ENCODE measurements at places on chromosomes 2 and 18. TPM values are rescaled to one million over a fixed set of nuclear protein-coding genes. Genes with fewer than 3 reads are reported as not detected.
A peak's percentile ranks its signal among the peaks of the same experiment; 100 is the strongest.

- no peak for DNase-seq
Observed at GRCh38 chr2:240255165-240255491, 114.7 kb upstream of the OTOS start.

The CTAGE1 gene
- polyA plus RNA-seq: not detected

GRCh38 chr2:190791976-190792575 is 88.5 kb upstream of the GLS start:
- DNase-seq: no peak

DNA sequence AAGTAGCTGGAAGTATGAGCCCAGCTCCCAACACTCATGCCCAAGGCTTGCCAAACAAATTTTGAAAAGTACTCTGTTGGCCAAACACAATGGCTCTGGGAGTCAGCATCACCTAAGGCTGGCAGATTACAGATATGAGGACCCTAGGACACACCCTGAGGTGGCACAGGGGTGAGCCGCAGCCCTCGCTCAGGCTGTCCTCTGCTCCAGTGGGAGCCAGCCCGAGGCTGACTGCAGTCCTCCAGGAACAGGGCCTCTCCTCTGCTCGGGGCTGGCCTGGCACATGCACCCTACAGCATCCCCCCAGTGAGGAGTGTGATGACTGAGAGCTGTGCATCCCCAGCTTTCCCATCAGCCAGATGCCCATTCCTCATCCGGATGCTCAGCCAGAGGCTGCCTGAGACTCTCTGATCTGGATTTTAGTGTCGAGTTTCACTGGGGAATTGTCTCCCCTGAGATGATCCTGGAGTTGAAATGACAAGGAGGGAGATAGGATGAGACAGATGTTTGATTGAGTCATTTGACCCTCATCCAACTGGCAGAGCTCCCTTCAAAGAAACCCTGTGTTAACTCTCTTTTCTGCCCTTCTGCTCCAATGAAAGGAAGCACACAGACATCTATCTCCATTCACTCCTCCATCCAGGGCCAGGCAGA is 269.3 kb upstream of the NCKAP5 start:
- DNase-seq: no peak

DNA sequence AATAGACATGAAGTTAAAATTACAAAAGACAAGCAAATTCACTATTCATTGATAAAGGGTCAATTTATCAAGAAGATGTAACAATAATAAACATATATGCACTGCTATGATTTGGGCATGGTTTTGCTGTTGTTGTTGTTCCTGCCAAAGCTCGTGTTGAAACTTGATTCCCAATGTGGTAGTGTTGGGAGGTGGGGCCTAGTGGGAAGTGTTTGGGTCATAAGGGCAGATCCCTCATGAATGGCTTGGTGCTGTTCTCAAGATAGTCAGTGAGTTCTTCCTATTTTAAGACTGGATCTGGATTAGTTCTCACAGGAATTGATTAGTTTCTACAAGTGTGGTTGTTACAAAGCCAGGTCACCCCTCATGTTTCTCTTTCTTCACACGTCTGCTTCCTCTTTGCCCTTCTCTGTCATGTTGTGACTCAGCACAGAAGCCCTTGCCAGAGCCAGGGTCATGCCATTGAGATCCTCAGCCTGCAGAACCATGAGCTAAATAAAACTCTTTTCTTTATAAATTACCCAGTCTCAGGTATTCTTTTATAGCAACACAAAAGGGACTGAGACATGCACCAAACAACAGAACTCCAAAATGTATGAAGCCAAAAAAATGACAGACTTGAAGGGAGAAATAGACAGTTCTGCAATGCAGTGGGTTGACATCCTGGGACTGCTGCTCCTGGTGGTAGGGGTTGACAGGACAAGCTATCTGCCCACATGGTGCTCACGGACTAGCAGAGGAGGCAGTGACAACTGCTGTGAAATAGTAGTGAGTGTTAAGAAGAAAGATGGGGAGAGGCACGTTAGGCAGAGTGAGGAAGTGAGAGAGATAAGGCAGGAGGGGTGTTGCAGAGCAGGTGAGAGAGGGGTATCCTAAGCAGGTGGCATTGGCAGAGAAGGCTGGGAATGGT is 18.6 kb upstream of the SKA1 start:
- DNase-seq: peak; percentile 63

The ST6GAL2 gene
- not detected for polyA plus RNA-seq

- DNase-seq: no peak
Observed at GRCh38 chr2:143175438-143175837, 46.2 kb downstream of the ARHGAP15 start.

- no peak for DNase-seq
Observed at GRCh38 chr2:164757934-164758695, 83.5 kb downstream of the COBLL1 start.

DNA sequence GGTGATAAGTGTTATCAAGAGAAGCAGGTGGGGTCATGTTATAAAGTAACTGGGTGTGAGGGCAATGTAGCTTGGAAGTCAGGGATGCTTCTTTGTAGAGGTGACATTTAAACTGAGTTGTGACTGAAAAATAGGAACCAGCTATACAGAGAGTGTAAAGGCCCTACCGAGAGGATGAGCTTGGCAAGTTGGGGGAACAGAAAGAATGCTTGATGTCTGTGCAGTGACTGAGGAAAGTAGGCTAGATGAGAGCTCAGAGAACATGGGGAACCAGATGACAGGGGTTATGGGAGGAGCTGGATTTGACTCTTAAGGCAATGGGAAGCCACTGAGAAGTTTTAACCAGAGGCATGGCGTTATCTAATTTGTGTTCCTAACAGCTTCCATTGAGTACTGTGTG is 115.3 kb downstream of the DOCK10 start:
- DNase-seq: peak; percentile 39

DNA sequence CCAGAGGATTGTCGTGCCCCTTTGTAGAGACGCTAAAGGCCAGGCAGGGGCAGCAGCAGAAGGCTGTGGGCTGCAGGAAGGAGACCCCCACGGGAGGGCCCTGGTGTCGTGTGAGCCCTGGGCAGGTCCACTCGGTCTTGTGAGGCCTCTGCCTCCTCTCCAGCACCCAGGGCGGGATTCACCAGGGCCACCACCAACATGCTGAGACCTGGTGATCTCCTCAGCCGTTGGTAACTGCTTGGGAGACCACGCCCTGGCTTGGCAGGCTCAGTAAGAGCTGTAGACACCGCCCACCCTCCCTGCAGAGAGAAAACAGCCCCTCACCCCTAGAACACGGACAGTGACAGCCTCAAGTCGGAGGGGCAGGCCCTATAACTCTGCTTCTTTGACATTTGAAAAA is 21.1 kb downstream of the MBP start:
- no peak for DNase-seq

DNA sequence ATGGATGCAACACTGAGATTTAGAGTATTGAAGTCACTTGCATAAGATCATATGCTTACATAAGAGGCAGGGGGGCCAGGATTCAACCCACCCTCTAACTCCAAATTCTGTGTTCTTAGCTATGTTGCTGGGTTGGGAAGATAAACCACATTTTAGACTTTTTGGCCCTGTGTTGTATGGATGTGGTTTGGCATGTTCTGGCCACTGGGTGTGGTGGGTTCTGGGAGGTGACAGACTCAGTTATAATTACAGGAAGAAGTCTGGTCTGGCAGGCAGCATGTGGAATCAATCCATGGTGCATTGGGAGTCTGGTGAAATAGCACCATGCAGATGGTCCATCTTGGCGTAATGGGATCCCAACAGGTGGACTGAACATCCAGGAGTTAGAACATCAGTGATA is 138.9 kb downstream of the LTBP1 start:
- DNase-seq: no peak

The RGPD6 gene
- polyA plus RNA-seq: 5.1 TPM

GRCh38 chr18:11392292-11392691 is 217.1 kb upstream of the SLC35G4 start:
- DNase-seq: no peak

The TGFA gene
- 0.04 TPM for polyA plus RNA-seq

The CREG2 gene
- 0.07 TPM for polyA plus RNA-seq

GRCh38 chr2:136767030-136767429 is 1.7 kb downstream of the THSD7B start:
- DNase-seq: no peak

DNA sequence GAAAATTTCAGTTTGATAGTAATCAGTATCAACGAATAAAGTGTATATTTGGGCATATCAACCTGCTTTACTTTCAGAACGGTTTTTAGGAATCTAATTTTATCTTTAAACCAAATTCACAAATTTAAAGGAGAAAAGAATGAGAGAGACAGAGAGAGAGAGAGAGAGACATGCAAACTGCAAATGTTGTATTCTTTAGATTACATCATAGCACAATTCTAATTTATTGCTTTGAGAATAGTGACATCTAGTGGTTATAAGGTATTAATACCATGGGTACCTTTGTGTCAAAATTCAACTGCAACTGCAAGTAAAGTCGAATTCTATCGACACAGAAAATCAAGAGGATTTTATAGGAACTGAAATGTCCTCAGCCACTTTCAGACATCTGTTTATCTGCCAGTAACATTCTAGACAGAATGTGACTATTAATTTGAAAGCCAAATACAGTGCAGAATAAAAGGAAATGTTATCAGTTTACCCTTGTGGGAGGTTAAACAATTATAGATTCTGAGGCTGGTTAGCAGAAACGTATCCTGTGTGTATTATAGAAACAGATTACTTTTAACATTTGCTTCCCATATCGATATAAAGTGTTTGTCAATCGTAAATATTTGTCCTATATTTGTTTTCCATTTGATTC is 529.8 kb upstream of the VRK2 start:
- peak; percentile 41 for DNase-seq

The RBM44 gene
- 0.76 TPM for polyA plus RNA-seq

- DNase-seq: no peak
Observed at GRCh38 chr2:12428786-12429185, 287.9 kb upstream of the TRIB2 start.

DNA sequence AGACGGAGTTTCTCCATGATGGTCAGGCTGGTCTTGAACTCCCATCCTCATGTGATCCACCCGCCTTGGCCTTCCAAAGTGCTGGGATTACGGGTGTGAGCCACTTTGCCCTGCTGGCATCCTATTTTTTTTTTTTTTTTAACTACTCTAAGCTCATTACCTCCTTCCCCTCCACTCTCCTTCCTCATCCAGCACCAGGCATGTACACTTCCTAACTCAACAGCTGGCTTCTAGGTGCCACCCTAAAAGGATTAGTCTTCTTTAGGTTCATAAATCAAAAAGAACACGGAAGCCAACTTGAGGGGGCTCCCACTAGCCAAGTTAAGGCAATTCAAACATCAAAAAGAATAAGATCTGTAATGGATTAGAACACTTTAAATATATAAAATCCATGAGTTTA is 70.6 kb upstream of the TEX51 start:
- DNase-seq: no peak

DNA sequence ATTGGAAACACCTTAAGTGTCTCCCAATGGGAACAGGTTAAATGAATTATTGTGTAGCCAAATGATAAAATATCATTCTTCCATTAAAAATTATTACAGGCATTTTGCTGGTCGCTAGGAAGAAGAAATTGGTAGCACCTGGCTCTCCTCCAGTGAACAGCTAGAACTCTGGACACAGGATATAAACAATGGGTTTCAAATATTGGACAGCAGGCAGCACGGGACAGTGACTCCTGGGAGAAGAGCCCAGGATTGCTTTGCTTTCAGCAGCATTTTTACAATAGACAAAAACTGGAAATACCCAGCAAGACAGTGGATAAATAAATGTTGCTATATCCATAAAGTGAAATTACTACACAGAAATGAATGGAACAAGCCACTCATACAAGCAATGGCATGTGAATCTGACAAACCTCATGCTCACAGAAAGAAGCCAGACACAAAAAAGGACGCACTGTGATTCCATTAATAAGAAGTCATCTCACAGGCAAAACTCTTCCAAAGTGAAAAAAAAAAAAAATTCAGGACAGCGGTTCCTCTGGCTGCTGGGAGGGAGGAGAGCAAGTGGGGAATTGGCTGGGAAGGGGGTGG is 50.5 kb downstream of the LAMA1 start:
- no peak for DNase-seq

The EHBP1 gene
- 14.4 TPM for polyA plus RNA-seq

The ITGB6 gene
- not detected for polyA plus RNA-seq

DNA sequence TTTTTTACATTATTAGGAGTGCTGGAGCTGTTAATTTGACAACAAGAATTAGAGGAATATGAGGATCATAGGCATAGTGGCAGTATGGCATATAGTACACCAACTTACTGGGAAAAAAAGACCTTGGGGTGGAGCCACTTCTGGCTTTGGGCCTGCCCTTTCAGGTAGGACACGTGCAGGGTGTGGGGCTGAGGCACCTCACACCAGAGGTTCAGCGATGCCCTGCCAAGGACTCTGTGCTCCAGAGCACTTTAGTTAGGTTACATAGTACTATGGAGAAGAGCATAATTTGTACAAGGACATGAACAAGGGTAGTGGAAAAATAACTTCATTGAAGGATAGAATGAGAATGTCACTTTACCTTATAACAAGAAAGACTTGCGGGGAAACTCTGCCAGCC is 77.1 kb upstream of the CD302 start:
- no peak for DNase-seq

GRCh38 chr2:41878056-41878455 is 169.8 kb upstream of the PKDCC start:
- DNase-seq: no peak

GRCh38 chr2:58497168-58497567 is 256.0 kb upstream of the FANCL start:
- no peak for DNase-seq

DNA sequence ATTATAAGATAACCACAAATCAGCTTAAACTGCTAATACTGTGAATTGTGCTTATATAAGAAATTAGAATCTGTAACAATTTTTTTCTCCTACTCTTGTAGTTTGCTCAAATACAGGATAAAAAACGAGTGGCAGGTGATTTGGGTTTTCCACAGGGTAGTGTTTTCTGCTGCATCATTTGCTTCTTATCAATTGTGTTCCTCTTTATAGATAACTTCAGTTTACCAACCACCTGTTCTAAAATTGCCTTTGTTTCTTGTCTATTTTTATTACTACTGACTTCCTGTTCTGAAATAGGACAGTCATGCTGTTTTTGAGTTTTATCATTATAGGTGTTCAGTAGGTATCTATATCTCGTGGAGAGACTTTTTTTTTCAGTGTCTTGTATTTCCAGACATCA is 56.9 kb downstream of the MFSD6 start:
- no peak for DNase-seq

DNA sequence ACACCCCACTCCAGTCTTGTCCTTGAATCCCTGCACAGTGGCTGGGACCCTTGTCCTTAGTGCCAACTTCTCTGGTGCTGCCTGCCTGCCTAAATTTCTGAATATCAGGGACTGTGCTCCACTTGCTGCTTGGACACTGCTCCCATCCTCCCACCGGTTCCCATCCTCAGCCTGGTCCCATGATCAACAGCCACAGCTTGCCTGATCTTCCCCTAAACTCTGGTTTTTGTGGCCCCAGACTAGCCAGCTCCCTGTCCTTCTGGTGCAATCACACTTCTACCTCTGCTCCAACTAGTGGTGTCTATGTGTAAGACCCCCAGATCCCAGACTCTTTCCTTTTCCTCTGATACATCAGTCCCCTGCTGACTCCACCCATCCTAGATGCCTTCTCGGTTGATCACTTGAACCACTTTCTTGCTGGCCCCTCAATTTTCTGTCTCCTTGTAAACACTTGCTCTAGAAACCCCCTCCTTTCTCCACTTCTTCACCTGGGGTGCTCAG is 37.2 kb upstream of the POLE4 start:
- no peak for DNase-seq

Measured in B cell (primary cell).